ENCODE measurements at places on chromosomes 16 and 17. TPM values are rescaled to one million over a fixed set of nuclear protein-coding genes. Genes with fewer than 3 reads are reported as not detected.

The SP6 gene
- total RNA-seq: 11.2 TPM

- DNase-seq: no peak
Measured at GRCh38 chr17:57391076-57391825, 134.9 kb downstream of the MSI2 start.

DNA sequence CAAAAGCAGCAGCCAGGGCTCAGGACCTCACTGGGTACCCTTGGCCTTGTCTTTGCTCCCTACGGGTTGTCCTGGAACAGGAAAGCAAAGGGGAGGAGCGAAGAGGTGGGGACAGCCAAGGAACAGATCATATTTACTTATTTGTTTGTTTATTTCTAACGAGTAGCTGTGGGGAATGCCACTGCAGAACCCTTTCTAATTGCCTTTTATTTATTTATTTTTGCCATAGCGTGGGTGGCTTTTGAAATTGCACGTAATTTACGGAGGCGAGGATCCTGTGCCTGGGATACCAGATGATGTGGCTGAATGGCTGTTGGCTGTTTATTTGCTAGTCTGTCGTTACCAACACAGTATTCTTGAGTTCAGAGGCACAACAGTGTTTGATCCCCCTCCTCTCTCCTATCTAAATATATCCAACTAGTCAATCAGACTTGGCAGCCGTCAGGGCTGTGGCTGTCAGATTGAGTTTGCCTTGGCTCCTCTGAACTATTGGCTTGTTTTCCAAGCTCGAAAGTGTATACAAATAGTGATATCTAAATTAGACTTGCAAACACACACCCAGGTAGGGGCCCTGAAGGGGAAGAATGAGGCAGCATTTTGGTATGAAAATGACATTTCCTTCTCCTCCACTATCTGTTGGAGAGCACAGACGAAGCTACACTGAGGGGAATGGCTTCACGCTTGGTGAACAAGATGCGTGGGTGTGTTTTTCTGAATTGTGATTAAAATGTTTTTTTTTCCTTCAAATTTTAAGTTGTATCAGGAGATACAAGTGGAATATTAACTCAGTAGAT lies 110.4 kb downstream of the MSI2 start:
- DNase-seq: no peak

DNA sequence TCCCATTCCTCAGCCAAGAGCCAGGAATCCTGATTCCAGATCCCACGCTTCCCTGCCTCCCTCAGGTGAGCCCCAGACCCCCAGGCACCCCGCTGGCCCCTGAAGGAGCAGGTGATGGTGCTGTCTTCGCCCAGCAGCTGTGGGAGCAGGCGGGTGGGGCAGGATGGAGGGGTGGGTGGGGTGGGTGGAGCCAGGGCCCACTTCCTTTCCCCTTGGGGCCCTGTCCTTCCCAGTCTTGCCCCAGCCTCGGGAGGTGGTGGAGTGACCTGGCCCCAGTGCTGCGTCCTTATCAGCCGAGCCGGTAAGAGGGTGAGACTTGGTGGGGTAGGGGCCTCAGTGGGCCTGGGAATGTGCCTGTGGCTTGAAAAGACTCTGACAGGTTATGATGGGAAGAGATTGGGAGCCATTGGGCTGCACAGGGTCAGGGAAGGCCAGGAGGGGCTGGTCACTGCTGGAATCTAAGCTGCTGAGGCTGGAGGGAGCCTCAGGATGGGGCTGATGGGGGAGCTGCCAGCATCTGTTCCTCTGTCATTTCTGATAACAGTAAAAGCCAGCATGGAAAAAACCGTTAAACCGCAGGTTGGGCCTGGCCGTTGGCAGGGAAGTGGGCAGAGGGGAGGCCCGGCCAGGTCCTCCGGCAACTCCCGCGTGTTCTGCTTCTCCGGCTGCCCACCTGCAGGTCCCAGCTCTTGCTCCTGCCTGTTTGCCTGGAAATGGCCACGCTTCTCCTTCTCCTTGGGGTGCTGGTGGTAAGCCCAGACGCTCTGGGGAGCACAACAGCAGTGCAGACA lies at the start of gene SPN:
SPN (plus strand) TSS at position 232 of the 791 bp plus-strand sequence; CDS start at position 714, 482 bp downstream.
- no peak for DNase-seq

The MYH1 gene
- not detected for total RNA-seq

DNA sequence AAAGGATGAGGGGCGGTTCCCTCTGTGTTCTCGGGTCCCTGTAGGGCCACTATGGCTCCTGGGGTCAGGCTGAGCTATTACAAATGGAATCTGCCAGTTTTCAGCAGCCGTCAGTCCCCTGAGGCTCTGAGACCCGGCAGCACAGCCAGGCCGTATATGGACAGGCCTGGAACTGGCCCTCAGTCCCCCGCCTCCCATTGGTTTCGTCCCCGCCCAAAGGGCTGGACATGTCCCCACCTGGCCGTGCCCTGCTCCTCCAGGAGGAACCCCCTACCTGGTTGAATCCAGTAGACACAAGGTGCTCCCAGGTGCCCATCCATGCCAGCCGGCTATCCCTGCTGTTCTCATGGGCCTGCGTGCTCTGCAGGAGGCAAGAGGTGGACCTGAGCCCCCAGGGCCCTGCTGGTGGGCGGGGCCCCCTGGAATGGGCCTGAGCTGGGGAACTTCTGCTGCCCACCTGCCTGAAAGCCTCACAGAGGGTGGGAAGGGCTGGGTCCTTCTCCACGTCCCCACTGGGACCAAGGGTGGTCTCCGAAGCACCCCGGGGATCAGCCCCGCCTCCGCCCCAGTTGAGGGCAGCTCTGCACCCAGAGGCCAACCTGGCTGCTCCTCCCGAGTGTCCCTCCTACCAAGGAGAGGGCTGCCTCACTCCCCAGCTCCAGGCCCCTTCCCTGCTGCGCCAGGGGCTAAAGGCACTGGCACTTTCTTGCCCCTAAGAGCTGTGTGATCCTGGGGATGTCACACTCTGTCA lies 16.8 kb downstream of the VASN start:
- DNase-seq: no peak

The MYO18A gene
- 108 TPM for total RNA-seq

The SLC5A11 gene
- 0.91 TPM for total RNA-seq

The SCARF1 gene
- 1.3 TPM for total RNA-seq

DNA sequence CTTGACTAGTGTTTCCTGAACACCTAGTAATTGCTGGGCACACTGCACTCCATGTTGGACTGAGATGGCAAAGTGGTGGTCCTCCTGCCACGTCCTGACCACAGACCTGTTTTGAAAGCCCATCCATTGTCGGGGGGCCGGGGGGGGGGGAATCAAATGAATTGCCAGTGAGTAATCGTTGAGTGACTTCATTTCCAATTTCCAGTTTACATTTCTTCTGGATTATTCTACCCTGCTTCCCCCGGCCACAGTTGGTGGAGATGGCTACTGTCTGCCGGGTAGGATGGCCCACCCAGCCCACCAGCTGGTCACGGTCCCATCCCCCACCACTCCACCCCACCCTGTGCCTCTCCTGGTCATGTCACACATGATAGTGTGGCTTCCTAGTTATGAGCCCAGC lies 18.2 kb downstream of the RAI1 start:
- DNase-seq: no peak

Measured in HT-29 (cell line).